ENCODE measurements at places on chromosomes 16 and 17.

DNA sequence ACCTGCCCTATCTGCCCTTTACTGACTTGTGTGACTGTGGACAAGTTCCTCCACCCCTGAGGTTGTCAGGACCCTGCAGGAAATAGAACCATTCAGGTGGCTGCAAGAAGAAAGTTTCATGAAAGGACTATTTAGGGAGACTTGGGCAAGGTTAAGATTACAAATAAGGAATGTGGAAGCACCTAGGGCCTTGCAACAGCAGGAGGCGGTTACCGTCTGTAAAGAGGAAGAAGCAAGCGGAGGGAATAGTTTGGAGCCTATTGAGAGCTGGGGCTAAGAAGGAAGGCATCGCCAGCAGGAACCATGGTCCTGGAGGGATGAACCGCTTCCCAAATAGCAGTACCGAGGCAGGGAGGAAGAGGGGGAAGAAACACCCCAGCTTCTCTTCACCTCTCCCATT, 132.4 kb downstream of the PRKCB start:
- DNase-seq, result no peak

GRCh38 chr16:77297996-77298395, 98.8 kb downstream of the SYCE1L start:
- no peak for DNase-seq

DNA sequence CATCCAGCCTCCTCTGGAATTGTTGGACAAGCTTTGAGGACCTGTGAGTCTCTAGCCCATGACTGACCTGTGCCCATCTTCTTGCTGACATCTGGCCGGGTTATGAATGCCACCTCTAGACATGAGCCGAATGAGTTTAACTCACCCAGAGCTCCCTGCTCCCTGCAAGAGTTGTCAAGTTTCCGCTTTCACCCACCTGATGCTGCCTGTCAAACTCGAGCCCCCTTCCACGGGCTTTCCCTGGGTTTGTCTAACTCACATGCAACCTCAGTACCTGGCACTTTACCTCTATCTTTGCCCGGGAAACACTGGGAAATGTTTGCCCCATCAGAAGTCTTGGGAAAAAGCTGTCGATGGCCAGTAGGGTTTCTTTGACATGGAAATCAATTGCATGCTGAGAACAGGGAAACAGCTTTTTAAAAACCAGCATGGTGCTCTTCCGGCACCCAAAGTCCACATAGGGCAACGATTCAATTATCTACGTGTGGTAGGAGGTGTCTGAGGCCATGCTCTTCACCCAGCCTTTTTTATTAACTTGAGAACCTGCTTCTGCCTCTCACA, 33.8 kb upstream of the DNAH17 start:
- DNase-seq, result no peak

DNA sequence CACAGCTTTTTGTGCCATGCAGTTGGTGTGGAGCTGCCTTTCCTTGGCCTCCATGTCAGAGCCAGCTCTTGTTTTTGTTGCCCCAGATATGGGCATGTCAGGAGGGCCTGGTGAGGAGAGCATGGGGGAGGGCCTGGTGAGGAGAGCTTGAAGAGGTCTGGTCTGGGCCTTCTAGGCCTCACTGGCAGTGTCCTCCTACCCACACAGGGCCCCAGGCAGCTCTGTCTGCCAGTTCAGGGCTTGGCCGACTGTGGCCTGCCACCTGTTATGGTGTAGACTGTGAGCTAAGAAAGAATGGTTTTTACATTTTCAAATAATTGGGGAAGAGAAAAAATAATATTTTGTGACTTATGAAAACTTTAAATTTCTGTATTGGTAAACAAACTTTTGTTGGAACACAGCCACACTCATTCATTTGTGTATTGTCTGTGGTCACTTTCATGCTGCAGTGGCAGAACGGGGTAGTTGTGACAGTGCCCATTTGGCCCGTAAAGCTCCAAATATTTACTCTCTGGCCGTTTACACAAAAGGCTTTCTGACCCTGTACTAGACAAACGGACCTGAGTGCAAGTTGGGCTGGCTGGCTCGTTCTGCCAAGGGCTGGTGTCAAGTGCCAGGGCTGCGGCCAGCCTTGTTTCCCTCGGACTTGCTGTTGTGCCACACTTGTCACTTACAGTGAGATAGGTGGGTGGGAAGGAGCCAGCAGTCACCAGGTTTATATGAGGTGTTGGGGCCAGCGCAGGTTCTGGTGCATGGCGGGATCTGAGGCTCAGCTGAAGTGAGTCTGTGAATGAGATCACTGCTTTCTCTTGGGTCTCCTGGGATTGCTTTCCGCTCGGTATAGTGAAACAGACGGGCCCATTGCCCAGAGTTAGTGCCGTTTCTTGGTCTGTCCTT, 18.2 kb downstream of the PGS1 start:
- no peak for DNase-seq
